ENCODE measurements at places on chromosomes 1 and 21.

GRCh38 chr1:185732951-185733350, 1.2 kb upstream of the HMCN1 start:
- no peak for DNase-seq
- no peaks in the 10 kb centered on the region for H3K36me3 ChIP-seq
- H3K4me1 ChIP-seq: peaks cover 7% of the 10 kb centered on the region
- H3K27ac ChIP-seq: no peak overlapping the region

- no peak for DNase-seq
- H3K36me3 ChIP-seq: no peaks in the 10 kb centered on the region
- no peak within 1 kb of the TSS for H3K27ac ChIP-seq
- peak within 1 kb of the TSS; percentile 0 for H3K4me3 ChIP-seq
These were observed at the start of gene ARHGAP30 for GRCh38 chr1:161069731-161070270. ARHGAP30 (minus strand) TSS chr1:161069891; CDS start chr1:161069624, 267 bp downstream.

- H3K4me1 ChIP-seq: peaks cover 5% of the 10 kb centered on the region
- H3K36me3 ChIP-seq: no peaks in the 10 kb centered on the region
- DNase-seq: no peak
- H3K27me3 ChIP-seq: peaks cover 8% of the 10 kb centered on the region
- H3K27ac ChIP-seq: no peak overlapping the region
- H3K4me3 ChIP-seq: no peak overlapping the region
These were observed 19.8 kb downstream of the LHX4 start for GRCh38 chr1:180249725-180250498.

- peaks cover 23% of the 10 kb centered on the region for H3K4me1 ChIP-seq
- H3K27ac ChIP-seq: no peak overlapping the region
- peak; percentile 70 for DNase-seq
- peaks cover 13% of the 10 kb centered on the region for H3K36me3 ChIP-seq
- peak overlapping the region; percentile 33 for H3K4me3 ChIP-seq
- H3K27me3 ChIP-seq: no peaks in the 10 kb centered on the region
These were observed 227.4 kb downstream of the SDCCAG8 start for GRCh38 chr1:243483071-243483771.

- no peak overlapping the region for H3K4me3 ChIP-seq
- no peak for DNase-seq
- peaks cover 45% of the 10 kb centered on the region for H3K36me3 ChIP-seq
- no peak overlapping the region for H3K27ac ChIP-seq
These were observed 7.9 kb downstream of the ALX3 start for GRCh38 chr1:110062612-110063011.

DNA sequence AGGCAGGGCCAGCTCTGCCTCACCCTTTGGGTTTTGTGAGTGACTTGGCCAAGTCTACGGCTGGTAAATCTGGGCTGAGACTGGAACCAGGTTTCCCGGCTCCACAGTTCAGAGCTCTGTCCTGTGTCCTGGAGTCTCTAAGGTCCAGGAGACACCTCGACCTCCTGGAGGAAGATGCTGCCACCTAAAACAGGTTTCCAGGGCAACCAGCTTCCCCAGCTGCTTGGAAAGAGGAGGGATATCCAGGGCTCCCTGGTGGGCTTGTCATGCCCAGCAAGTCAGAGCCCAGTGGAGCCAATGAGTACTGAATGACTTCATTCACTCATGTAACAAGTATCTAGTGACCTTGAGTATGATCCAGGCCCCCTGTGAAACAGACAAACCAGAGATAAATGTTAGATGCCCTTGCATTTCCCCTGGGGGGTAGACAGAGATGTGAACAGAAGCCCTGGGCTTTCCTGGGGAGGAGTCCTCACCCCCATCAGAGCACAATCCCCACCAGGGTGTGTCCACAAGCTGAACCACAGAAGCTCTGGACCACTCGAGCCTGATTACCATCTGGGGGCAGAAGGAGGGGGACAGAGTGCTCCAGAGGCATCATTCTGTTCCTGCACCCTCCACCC, 181.2 kb upstream of the RAB4A start:
- H3K4me3 ChIP-seq: no peak overlapping the region
- no peaks in the 10 kb centered on the region for H3K36me3 ChIP-seq
- H3K27ac ChIP-seq: no peak overlapping the region
- H3K27me3 ChIP-seq: no peaks in the 10 kb centered on the region
- peaks cover 24% of the 10 kb centered on the region for H3K4me1 ChIP-seq

- H3K4me3 ChIP-seq: no peak overlapping the region
- no peak for DNase-seq
- no peak overlapping the region for H3K27ac ChIP-seq
- no peaks in the 10 kb centered on the region for H3K27me3 ChIP-seq
These were observed 265.1 kb upstream of the NEGR1 start for GRCh38 chr1:72547412-72547811.

GRCh38 chr1:223308136-223308535, 55.8 kb downstream of the SUSD4 start:
- DNase-seq: no peak
- H3K4me1 ChIP-seq: no peaks in the 10 kb centered on the region
- no peak overlapping the region for H3K27ac ChIP-seq

- no peak overlapping the region for H3K4me3 ChIP-seq
- H3K36me3 ChIP-seq: peaks cover 23% of the 10 kb centered on the region
- H3K4me1 ChIP-seq: peaks cover 26% of the 10 kb centered on the region
- no peaks in the 10 kb centered on the region for H3K27me3 ChIP-seq
These were observed 70.2 kb downstream of the UCK2 start for GRCh38 chr1:165897326-165898303.

DNA sequence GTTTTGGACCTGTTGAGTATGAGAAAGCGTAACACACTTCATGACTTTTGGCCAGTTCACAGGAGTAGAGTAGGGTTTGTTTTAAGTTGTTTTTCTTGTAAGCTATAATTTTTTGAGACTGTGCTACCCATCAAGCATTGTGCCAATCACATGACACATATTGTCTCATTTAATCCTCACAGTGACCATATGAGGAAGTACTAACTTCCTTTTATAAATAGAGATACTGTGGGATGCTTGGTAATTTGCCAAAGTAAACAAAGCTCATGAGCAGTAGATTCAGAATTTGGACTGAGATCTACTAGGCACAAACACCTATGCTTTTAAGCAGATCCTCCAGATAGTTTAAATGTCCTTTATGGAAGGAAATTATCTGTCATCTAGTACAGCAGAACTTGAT, 178.3 kb downstream of the CACNA1E start:
- no peaks in the 10 kb centered on the region for H3K27me3 ChIP-seq
- H3K36me3 ChIP-seq: no peaks in the 10 kb centered on the region
- H3K4me1 ChIP-seq: peaks cover 9% of the 10 kb centered on the region
- DNase-seq: no peak
- H3K4me3 ChIP-seq: no peak overlapping the region

- H3K27ac ChIP-seq: no peak overlapping the region
- DNase-seq: no peak
- H3K36me3 ChIP-seq: no peaks in the 10 kb centered on the region
- no peak overlapping the region for H3K4me3 ChIP-seq
- H3K27me3 ChIP-seq: no peaks in the 10 kb centered on the region
- H3K4me1 ChIP-seq: no peaks in the 10 kb centered on the region
These were observed 33.4 kb upstream of the ST6GALNAC5 start for GRCh38 chr1:76833856-76834255.

DNA sequence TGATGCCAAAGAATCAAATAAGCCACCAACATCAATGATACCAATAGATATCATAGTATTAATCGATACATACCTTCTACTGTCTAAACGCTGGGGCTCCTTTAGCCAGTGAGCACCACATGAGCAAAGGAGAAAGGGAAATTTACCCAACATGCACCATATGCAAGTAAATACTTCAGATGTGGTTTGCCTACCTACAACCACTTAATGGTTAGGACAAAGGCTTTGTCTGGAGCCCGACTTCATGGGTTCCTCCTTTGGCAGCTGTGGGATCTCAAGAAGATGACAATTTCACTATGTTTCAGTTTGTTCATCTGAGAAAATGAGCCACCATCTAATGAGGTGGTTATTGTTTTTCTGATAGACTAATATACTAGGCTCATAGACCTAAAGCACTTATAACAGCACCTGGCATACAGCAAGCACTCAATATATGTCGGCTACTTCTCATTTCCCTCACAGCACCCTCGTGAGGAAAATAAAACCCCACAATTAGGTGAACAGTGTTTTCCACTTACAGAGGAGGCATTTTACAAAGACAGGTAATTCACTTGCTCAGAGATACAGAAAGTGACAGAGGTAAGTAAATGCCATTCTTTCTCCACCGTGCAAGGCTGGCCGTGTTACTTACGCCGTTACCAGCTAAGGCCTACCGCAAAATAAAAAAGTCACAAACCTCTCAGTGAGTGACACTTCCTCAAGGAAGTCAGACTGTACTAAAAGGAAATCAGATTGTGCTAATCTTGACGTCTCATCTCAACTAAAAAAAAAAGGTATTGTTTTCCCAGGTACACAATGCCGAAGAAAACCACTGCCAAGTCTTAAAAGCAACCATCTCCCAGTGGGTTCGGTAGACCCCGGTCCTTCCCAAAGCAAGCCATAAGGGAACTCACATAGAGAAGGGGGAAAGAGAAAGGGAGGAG, 1.6 kb downstream of the TTC13 start:
- H3K4me3 ChIP-seq: peak overlapping the region; percentile 51
- no peak for DNase-seq
- no peak overlapping the region for H3K27ac ChIP-seq
- peaks cover 9% of the 10 kb centered on the region for H3K4me1 ChIP-seq

DNA sequence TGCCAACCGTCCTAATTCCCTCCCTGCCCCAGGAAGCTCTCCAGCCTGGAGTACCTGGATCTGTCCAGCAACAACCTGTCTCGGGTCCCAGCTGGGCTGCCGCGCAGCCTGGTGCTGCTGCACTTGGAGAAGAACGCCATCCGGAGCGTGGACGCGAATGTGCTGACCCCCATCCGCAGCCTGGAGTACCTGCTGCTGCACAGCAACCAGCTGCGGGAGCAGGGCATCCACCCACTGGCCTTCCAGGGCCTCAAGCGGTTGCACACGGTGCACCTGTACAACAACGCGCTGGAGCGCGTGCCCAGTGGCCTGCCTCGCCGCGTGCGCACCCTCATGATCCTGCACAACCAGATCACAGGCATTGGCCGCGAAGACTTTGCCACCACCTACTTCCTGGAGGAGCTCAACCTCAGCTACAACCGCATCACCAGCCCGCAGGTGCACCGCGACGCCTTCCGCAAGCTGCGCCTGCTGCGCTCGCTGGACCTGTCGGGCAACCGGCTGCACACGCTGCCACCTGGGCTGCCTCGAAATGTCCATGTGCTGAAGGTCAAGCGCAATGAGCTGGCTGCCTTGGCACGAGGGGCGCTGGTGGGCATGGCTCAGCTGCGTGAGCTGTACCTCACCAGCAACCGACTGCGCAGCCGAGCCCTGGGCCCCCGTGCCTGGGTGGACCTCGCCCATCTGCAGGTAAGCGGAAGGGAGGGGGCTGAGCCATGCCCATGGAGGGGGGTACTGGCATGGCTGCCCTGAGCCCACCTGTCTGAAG, 16.5 kb downstream of the PODN start:
- no peak overlapping the region for H3K4me3 ChIP-seq
- H3K36me3 ChIP-seq: peaks cover 7% of the 10 kb centered on the region
- no peak overlapping the region for H3K27ac ChIP-seq
- H3K27me3 ChIP-seq: no peaks in the 10 kb centered on the region
- peaks cover 9% of the 10 kb centered on the region for H3K4me1 ChIP-seq

DNA sequence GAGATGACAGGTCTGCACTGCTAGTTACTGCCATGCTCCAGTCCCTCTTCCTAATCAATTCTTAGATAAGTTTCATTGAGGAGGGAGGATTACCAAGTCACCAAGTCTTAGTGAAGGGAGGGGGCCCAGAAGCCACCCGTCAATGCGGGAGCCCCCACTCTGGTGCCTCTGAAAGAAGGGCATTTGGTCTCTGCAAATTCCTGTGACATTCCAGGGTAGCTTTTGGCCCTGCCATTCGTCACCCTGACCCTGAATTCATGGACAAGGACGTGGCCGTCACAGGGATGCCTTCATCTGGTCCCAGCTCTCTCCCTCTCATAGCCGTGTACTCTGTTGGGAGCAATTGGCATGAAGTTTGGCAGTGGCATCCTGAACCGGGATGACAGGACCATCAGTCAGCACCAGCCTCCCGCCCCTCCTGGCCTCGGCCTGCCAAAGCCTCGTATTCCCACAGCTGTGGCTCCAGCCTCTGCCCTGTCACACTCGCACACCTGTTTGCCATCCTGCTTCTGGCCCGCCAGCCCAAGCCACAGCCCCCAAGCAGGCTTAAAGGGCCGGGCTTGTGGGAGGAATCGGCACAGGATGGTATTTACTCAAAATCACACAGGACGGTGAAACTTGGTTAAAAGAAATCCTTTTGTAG, 150.7 kb downstream of the CLIC6 start:
- H3K4me1 ChIP-seq: peaks cover 22% of the 10 kb centered on the region
- DNase-seq: no peak
- H3K4me3 ChIP-seq: no peak overlapping the region
- no peaks in the 10 kb centered on the region for H3K27me3 ChIP-seq
- no peak overlapping the region for H3K27ac ChIP-seq

- no peaks in the 10 kb centered on the region for H3K36me3 ChIP-seq
- H3K27me3 ChIP-seq: no peaks in the 10 kb centered on the region
- no peaks in the 10 kb centered on the region for H3K4me1 ChIP-seq
- H3K4me3 ChIP-seq: no peak overlapping the region
These were observed 22.3 kb upstream of the ATP5PO start for GRCh38 chr21:33937931-33938339.

DNA sequence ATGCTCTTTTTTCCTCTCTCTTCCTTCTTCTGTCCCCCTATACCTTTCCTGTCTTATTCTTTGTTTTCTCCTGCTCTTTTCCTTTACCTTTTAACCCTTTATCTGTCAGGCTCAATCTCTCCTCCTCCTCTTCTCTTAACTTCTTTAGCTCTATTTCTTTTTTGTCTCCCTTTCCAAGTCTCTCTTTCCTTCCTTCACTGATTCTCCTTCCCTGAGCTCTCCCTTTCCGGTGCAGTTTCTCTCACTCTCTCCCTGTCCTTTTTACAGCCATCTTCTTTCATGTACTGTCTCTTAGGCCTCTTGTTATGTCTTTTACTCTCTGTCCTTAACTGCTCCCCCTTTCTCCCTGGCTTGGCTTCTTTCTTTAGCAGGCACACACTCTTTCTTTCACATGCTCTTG, 12.0 kb downstream of the SLC30A7 start:
- no peak for DNase-seq
- H3K4me1 ChIP-seq: no peaks in the 10 kb centered on the region
- no peak overlapping the region for H3K4me3 ChIP-seq
- no peak overlapping the region for H3K27ac ChIP-seq
- H3K36me3 ChIP-seq: peaks cover 15% of the 10 kb centered on the region

DNA sequence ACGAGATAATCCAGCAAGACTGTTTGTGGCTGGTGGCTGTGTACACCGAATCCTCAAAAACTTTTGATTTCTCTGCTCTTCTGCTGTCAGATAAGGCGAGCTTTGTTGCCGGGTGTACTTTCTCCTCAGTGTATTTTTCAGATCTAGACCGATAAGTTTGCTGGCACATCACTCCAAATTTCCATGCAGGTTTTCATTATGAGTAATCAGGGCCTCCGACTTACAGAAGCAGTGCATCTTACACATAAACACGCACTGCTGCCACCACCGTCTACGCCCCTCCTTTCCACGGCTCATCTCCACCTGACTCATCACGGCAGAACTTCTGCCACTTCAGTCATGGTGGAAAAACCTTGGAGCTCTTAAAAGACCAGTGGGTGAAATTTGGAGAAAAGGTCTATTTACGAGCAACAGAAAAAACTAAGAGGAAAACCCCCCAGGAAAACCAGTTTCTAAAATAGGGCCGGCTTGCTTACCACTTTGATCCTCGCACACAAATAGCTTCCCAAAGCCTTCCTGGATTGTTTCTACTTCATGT, 7.7 kb downstream of the ZBTB21 start:
- no peak for DNase-seq
- H3K27me3 ChIP-seq: no peaks in the 10 kb centered on the region
- no peak overlapping the region for H3K4me3 ChIP-seq
- no peaks in the 10 kb centered on the region for H3K4me1 ChIP-seq
- no peak overlapping the region for H3K27ac ChIP-seq

GRCh38 chr1:20431176-20431460, 54.9 kb downstream of the CAMK2N1 start:
- no peak for DNase-seq
- H3K4me1 ChIP-seq: peaks cover 23% of the 10 kb centered on the region
- H3K36me3 ChIP-seq: no peaks in the 10 kb centered on the region
- H3K4me3 ChIP-seq: no peak overlapping the region
